Stimulated activated CD4-positive, alpha-beta T cell treated with anti-CD3 and anti-CD28 coated beads, TNF-alpha, amount 100 ng/mL, for 48 hours (primary cell): ENCODE measurements at places on chromosomes 4 and X.
A peak's percentile ranks its signal among the peaks of the same experiment; 100 is the strongest.

DNA sequence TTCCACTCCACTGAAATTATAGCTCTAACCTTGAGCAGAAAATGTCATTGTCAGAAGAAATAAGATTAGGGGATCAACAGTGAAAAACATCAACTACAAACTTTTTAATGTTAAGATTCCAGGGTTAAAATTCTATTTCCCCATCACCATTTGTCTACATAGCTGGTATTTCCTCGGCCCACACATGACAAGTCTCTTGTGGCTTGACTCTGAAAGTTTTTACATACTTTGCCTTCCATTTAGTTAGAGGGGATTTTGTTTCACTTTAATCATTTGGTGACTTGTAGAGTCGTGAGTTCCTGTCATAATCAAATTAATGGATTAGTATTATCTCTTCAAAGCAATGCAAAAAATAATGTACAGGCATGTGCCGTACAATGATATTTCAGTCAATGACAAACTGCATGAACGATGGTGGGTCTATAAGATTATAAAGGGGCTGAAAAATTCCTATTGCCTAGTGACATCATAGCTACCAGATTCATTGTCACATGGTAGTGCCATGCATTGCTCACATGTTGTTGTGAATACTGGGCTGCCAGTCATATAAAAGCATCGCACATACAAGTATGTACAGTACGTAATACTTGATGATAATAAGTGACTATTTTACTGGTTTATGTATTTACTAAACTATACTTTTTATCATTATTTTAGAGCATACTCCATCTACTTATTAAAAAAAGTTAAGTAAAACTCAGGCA is 72.0 kb downstream of the ING2 start:
- no peak for DNase-seq

DNA sequence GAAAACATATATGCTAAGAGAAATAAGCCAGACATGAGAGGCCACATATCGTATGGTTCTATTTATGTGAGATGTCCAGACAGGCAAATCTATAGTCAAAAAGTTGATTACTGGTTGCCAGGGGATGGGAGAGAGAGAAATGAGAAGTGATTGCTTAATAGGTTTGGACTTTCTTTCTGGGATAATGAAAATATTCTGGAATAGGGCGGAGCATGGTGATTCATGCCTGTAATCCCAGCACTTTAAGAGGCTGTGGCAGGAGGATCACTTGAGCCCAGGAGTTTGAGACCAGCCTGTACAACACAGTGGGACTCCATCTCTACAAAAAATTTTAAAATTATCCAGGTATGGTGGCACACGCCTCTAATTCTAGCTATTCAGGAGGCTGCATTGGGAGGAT is 22.4 kb downstream of the RBM47 start:
- DNase-seq: no peak

DNA sequence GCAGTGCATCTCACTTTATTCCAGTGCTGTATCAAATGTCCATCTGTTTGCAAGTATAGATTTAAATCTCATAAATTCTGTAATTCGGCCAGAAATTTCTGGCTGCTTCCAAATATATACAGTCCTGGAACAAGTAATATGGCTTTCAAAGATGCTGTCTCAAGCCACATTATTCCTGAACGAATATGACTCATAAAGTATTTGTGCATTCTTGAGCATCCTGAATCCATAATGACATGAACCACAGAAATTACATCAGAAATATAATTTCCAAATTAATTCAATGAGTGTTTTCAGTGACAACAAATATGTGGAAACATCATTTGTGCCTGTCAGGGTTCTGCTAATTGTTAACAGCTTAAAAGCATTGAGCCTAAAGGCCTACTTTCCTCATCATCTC is 140.9 kb upstream of the HPGD start:
- DNase-seq: no peak

DNA sequence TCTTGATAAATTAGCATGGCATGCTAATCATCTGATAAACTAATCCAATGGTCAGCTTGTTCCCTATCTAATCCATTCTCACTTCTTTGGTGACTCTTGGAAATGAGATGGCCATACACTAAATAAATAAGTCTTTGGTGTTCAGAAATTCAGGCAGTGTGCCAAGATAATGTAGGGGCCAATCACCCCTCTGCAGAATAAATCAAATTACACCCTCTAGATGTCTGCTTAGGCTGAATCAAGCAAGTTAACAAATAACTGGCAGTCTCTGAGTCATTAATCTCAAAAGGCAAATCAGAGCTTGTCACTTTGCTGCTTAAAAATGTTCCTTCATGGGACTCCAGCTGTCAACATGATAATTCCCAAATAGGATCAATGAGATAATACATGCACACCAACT is 97.4 kb downstream of the NLGN4X start:
- DNase-seq: no peak

- DNase-seq: no peak
These were observed 26.4 kb downstream of the MAGEE1 start for GRCh38 chrX:76453737-76454406.

- no peak for DNase-seq
These were observed 182.5 kb upstream of the ARHGEF9 start for GRCh38 chrX:63967551-63967950.

GRCh38 chr4:165326831-165327210 is 648 bp upstream of the MSMO1 start:
- no peak for DNase-seq

DNA sequence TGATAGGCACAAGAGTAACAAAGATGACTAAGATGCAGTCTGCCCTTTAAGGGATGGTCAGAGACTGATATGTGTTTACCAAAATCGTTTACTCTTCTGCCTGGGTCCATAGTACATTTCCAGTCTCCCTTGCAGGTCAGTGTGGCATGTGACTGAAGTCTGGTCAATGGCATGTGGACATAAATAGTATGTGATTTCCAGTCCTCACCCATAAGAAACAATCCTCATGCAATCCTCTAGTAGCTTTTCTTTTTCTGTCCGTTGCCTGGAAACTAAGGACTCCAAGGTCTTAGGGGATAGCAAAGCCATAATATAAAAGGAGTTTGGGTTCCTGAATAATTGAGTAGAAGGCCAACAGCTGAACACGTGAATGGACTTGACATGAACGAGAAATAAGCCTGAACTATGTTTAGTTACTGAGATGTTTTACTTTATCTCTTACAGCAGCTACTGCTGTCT is 1.1 kb downstream of the SLC9B2 start:
- DNase-seq: no peak

DNA sequence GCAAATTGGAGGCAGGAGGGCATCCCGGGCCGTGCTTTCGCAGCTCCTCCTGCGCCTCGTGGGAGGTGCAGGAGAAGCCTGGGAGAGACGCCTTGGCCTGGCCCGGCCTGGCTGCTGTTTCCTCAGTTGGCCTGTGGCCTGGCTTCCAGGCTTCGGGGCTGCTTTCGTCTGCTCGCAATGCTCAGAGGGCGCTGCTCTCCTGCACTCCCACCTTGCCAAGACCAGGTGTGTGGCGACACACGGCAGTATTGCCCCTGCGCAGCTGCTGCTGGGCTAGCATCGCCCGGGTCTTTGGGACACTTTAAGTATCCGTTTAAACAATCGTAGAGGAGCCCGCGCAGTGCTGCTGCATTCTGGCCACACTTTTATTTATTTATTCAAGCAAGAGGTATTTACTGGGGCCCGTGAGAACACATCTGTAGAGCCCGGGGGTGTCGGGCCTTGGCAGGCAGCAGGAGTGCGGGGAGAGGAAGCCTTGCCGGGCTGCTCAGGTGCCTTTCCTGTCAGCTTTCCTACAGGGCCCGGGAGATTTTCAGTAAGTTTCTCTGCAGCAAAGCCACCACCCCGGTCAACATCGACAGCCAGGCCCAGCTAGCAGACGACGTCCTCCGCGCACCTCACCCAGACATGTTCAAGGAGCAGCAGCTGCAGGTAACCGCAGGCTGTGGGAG is 26.2 kb upstream of the HGFAC start:
- no peak for DNase-seq

GRCh38 chr4:43379016-43379415 is 486.5 kb downstream of the GRXCR1 start:
- no peak for DNase-seq

GRCh38 chrX:31319586-31319985 is 247.7 kb upstream of the FTHL17 start:
- no peak for DNase-seq

- DNase-seq: no peak
These were observed 31.8 kb upstream of the ZCCHC13 start for GRCh38 chrX:74272230-74272629.

GRCh38 chr4:7854697-7855370 is 84.8 kb downstream of the AFAP1 start:
- peak; percentile 29 for DNase-seq

DNA sequence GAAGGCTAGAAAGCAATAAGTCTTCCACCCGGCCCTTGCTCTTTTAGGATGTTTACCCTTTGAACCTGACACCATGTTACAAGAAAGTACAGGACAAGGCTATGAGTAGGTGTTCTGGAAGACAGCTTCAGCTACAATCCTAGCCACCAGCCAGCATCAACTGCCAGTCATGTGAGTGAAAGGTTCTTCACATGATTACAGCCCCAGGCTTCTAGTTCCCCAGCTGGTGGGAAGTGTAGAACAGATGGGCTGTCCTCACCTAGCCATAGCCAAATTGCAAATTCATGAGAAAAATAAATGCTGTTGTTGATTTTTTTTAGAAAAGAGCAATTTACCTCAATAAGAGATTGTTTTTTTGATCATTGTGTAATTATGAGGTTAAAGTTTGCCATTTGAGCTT is 60.8 kb downstream of the GRXCR1 start:
- DNase-seq: no peak

DNA sequence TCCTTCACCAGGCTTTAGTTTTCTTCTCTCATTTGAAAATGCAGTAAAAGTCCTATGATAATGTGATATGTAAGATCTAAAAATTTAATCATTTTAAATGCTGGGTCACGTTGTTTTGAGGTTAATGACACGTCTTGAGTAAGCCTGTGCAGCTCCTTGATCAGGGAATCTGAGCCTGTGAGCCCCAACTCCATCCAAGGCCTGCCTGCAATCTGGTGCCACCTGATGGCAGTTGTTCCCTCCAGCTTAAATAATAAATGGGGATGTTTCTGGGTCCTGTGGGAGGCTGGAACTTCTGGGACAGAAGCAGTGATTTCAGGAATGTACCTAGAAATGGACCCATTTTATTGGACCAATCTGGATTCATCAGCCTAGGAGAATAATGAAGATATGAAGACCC is 455.4 kb upstream of the ADGRL3 start:
- no peak for DNase-seq

GRCh38 chr4:170259631-170260153 is 169.9 kb upstream of the AADAT start:
- DNase-seq: peak; percentile 26

DNA sequence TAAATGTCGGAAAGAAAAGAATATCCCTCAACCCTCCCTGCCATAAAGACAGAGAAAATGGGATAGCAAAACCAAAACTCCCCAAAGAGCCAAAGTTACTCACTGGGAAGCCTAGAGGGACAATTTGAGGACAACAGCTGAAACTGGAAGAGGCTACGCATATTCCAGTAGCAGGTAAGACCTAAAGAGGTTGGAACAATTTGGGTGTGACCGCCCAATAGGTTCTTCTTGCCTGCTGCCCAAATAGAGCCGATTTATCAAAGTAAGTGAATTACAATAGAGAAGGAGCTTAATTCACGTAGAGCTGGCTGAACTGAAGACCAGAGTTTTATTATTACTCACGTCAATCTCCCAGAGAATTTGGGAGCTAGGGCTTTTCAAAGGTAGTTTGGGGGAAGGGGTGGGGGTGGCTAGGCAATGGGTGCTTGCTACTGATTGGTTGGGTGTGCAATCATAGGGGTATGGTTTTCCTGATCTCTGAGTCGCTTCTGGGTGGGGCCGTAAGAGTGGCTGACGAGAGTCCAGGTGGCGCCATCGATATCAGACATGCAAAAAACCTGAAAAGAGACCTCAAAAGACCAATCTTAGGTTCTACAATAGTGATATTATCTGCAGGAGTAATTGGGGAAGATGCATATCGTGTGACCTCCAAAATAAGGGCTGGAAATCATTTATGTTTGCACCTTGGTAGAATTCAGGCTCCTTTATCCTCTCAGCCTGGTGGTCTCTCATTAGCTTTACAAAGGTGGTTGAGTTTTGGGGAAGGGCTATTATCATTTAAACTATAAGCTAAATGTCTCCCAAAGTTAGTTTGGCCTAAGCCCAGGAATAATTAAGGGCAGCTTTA is 39.0 kb upstream of the SLC7A3 start:
- DNase-seq: no peak

DNA sequence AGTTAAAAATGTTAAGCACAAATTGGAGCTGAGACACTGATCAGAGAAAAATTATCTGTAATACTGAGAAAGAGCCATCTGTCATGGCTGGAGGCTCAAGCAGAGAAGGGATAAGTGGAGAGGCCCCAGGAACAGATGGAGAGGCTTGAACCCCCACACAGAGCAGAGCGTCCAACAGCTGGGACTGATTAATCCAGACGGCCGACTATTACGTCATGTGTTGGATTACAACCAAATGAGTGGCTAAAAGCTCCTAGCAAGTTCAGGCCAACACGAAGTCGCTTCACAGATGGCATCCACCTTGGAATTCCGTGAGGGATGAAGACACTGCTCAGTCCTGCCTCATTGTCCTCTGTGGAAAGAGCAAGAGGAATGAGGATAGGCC is 57.7 kb upstream of the ATXN3L start:
- DNase-seq: no peak

DNA sequence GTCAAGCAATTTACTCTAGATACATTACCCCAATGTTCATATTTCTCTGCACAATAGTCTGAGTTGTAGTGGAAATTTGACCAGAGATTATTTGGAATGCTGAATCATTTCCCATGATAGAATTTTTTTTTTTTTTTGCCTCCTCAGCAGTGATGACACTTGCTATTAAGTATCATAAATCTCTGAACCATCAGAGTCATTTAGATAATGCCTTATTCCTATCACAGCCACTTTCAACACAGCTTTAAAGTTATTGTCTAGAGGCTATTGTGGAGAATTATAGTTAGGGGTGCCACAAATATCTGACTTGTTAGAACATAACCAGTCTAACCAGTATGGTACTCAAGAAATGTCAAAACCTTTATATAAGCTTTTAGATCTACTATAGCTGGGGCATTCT is 79.8 kb downstream of the LCORL start:
- DNase-seq: no peak
